Ecto neural progenitor cell (in vitro differentiated cells): ENCODE measurements at places on chromosomes 11 and 22.

DNA sequence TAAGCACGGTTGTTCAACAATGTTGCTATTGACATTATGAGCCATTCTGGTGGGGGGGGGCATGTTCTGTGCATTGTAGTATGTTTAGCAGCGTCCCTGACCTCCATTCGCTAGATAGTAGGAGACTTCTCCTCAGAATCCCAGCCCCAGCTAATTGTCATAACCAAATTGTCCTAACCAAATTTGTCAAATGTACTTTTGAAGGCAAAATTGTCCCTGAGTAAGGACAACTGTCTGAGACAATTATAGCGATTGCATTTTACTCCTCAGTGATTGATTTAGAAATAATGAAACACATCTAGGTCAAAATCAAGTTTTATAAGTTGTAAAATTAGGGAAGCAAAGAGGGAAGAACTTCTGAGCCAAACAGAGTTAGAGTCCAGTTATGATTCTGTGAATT lies 541.8 kb upstream of the CHORDC1 start:
- DNase-seq: no peak

DNA sequence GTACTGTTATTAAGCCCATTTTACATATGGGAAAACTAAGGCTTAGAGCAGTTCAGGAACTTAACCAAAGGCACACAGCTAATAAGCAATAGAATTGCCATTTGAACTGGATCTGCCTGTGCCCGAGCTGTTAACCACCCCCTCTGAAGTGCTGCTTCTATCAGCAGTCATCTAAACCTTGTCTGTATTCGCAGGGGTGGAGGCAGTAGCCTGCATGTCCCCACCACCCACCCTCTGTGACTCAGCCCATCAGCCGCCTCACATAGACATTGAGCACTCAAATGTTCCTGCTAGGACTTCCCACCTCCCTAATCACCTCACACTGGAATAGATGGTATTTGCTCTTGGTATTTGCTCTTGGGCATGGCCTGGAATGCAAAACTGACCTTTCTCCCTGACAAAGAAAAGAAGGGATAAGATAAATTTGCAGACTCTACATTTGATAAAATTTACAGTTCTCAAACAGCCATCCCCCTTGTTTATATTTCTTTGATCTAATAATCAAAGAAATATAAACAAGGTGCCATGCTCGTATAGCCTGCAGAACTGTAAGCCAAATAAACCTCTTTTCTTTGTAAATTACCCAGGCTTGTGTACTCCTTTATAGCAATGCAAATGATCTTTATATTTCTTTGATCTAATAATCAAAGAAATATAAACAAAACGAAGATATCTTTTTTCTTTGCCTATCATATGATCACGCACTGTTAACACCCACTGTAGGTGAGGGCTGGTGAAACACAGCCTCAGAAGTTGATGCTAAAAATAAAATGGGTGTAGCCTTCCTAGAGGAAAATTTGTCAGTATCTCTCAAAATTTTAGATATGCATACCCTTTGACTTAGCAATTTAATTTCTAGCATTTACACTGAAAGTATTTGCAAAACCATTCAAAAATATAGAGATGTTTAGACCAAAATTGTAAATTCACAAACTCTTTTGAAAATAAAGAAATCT lies 15.9 kb downstream of the DKK3 start:
- peak; percentile 31 for DNase-seq

DNA sequence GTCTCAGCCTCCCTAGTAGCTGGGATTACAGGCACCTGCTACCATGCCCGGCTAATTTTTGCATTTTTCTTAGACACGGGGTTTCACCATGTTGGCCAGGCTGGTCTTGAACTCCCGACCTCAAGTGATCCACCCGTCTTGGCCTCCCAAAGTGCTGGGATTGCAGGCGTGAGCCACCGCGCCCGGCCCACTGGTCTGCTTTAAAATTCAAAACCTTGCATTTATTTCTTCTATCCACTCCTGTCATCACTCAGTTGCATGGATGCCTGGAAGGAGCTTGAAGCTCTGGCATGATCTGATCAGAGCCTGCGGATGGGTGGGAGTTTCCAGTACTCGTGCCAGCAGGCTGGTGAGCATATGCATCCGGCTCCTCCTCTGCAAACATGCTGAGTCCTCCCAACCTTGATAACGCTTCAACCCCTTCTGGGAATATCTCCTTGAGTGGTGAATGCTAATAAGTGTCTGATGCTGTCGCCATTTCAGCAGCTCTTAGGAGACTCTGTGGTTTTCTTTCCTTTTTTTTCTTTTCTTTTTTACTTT lies 39.6 kb downstream of the UBASH3B start:
- DNase-seq: no peak

DNA sequence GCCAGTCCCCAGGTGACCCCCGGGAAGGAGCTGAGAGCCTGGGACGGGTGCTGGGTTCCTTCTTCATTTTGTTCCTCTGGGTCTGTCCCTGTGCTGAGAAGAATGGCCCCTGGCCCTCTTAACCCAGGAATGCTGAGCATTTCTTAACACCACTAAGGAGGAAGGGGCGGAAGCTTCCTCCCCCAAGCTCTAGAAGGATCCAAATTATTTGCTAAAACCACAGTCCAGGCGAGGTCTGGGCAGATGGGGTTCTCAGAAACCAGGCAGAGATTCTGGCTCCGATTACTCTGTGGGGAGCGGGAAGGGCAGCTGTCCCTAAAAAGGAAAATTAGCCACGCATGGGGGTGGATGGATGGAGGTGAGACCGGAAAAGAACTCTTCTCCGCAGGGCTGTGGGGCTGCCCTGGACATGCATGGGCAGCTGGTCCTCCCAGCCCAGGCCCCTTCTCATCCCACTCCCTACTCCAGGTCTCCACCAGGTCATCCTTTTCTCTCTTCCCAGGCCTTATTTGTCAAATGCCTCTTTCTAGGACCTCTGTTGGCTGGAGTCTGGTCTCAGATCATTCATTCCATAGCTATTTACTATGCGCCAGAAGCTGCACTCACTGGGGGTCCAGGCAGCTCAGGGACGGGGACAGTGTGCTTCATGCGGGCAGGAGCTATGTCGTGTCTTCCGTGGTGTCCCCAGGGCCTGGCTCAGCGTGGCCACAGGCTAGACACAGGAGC lies 45.0 kb upstream of the MYH9 start:
- DNase-seq: no peak

DNA sequence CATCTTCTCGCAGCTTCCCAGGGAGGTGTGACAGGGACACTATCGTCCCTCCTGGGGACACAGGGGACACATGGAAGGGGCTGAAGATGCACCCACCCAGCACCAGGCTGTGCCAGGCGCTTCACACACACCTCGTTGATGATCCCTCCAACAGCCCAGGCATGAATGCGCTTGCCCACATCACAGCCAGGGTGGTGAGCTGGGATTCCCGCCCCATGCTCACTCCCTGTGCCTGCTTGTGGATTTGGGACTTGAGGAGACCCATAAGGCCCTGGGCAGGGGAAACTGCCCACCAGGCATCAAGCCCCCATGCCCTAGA lies 57.8 kb downstream of the OTOG start:
- DNase-seq: no peak

GRCh38 chr22:39128508-39128907 lies 24.0 kb downstream of the CBX7 start:
- no peak for DNase-seq
